NCI-H526 (cell line): ENCODE measurements at places on chromosomes 5 and 9.

GRCh38 chr9:84874022-84874421 lies 204.5 kb downstream of the NTRK2 start:
- no peak for DNase-seq

GRCh38 chr9:16730162-16730561 lies 140.3 kb downstream of the BNC2 start:
- peak; percentile 61 for DNase-seq

DNA sequence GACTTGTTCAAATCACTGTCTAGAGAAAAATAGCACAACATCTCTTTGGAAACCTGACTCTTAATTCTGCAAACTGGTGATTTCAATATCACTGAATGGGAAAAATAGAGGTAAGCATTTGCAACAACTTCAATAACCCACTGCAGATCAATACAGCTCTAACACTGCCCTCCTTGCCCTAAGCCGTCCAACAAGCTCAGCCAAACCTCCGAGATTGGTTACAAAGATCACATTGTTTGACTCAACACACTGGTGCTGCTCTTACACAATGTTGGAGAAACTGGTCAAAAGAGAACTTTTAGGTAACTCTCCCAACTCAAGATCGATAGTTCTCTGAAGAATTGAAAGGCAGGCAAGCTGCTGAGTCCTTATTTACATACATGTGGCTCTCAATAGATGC lies 150.4 kb downstream of the SPOCK1 start:
- no peak for DNase-seq

GRCh38 chr5:39283231-39283818 lies 64.0 kb upstream of the FYB1 start:
- DNase-seq: peak; percentile 97

DNA sequence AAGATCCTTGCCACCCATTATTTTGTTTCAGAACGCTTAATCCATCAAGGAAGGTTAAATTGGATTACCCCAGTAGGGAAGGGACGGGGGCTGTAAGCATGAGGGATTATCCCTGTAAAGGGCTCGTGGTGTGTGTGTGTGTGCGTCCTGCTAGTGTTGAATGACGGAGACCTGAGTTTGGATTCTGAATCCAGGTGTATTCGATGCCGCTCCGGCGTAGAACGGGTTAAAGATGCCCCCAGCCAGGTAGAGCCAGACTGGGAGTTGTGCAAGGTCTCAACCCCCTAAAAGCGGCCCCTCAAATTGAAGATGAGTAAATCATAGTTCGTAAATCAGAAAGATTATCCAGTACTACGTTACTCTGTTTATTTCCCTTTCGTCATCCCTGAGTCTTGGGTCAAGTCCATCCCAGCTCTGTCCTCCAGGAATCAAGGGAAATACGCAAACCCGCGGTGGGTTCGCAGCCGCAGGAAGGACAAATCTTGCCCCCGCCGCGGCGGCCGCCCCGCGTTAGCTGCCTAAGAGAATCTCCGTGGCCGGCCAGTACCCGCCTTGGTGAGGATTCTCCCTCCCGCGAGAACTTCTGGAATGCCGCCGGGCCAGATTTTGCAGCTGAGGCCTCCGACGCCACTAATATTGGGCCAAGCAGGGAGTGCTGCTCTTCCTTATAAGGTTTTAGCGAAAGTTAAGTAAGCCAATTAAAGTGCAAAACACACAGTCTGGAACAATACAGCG lies 586 bp upstream of the MTAP start:
- DNase-seq: peak; percentile 88

GRCh38 chr5:120241400-120241799 lies 222.7 kb upstream of the PRR16 start:
- no peak for DNase-seq

- peak; percentile 87 for DNase-seq
Observed at GRCh38 chr5:14156650-14157492, 13.7 kb downstream of the TRIO start.

GRCh38 chr9:111038331-111039230 lies at the start of gene LPAR1:
Gene LPAR1 (minus strand): TSS chr9:111038470. CDS start chr9:110972117, 66,353 bp downstream.
- DNase-seq: no peak

GRCh38 chr5:7425830-7426229 lies 29.9 kb downstream of the ADCY2 start:
- no peak for DNase-seq
